ENCODE measurements at places on chromosomes 2 and 18.

DNA sequence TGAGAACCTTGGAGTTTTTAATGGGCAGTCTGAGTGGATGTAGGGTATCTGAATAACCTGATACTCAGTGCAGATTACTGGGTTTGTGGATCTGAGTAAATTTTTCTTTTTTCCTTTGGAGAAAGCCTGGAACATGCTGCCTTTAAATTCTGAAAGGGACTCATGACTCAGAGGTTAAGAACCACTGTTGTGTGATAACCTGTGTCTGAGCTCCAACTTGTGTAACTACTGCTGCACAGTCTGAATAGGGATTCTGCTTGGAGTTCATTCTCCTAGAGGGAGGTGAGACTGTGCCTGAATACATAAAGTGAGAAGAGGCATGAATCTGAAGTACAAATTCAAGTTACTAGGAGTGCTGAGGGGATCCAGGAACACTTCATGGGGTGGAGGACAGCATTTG lies 36.2 kb downstream of the KDM3A start:
- no peak for DNase-seq

DNA sequence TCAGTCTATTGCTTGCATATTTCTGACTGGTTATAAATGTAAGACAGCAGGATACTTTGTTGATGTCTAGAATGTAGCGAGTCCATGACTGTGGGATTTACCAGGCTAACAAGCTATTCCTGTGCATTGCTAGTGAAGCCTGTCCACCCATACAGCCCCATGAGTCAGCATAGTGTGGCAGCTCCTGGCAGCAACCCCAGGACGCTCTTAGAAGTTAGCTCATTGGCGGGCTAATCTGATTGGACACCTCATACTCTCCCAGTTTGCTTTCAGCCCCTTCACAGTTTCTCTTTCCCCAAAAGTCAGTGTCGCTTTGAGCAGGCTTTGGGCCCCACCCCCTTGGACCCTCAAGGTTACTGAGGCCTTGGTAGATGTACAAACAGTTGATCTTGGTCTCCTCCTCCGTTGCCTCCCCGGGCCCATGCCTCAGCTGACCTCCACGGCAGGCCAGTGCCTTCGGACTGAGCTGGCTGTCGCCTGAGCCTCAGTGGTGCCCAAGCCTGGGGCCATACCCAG lies 48.0 kb downstream of the COA5 start:
- DNase-seq = no peak

GRCh38 chr2:238131761-238132462 lies 6.6 kb upstream of the KLHL30 start:
- no peak for DNase-seq

DNA sequence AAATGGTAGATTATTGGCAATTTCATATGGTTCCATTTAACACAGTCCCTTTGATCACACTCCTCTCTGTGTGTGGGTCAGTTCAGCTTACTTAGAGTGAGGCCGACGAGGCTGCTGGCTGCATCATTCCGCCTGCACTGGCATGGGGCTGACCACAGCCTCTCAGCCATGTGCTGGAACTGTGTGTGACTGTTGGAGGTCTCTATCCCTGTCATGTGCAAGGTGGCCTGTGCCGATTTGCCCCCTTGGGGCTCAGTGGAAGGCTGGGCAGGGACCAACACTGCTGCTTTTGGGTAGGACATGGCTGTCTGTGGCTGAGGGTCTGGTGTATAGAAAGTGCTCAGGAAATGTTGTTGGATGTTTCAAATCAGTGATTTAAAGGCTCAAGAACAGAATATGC lies 454.0 kb upstream of the HS6ST1 start:
- no peak for DNase-seq

DNA sequence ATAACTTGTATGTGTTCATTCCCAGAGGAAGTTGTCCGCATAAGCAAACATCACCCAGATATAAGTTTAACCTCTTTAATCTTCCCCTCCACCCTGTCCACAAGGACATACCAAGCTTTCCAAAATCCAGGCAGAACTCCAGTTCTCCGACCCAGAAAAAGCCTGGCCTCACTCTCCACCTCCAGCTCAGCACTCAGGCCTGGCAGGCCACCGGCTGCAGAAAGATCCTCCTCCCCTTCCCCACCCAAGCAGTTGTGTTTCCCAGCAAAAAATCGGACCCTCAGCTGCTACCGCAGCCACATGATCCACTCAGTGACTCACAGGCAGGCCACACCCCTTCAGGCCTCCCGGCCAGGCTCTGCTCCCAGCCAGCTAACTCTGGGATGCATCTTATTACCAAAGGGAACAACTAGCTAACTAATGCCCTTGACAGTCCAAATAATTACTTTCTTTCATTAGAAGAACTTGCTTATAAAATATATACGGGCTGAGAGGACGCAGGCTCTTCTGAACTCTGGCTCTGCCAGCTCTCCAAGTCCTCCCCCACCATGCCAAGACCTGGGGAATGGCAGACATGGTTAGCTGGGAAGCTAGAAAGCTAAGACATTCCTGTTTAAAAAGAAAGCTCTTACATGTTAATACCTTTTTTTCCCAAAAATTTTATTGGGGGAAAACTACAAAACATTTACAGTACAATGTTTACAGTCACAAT lies 4.5 kb downstream of the ZFP36L2 start:
- DNase-seq = no peak

- no peak for DNase-seq
Observed at GRCh38 chr2:237390235-237390634, 23.7 kb downstream of the COL6A3 start.

- no peak for DNase-seq
Observed at GRCh38 chr2:171225302-171225980, 64.7 kb upstream of the TLK1 start.

GRCh38 chr2:18399601-18400000 lies 160.9 kb downstream of the RDH14 start:
- no peak for DNase-seq

- no peak for DNase-seq
Observed at GRCh38 chr2:119005555-119005954, 63.6 kb downstream of the MARCO start.

Data from activated gamma-delta T cell treated with anti-CD3 and anti-CD28 coated beads, Interleukin-2, amount 50 U/mL, for 16 hours (primary cell).